ENCODE measurements at places on chromosomes 5 and 9. TPM values are rescaled to one million over a fixed set of nuclear protein-coding genes. Genes with fewer than 3 reads are reported as not detected.
A peak's percentile ranks its signal among the peaks of the same experiment; 100 is the strongest.

- no peak overlapping the region for H3K4me3 ChIP-seq
- H3K36me3 ChIP-seq = no peaks in the 10 kb centered on the region
- no peaks in the 10 kb centered on the region for H3K27me3 ChIP-seq
Observed at GRCh38 chr5:133321286-133321832, 269.5 kb downstream of the HSPA4 start.

DNA sequence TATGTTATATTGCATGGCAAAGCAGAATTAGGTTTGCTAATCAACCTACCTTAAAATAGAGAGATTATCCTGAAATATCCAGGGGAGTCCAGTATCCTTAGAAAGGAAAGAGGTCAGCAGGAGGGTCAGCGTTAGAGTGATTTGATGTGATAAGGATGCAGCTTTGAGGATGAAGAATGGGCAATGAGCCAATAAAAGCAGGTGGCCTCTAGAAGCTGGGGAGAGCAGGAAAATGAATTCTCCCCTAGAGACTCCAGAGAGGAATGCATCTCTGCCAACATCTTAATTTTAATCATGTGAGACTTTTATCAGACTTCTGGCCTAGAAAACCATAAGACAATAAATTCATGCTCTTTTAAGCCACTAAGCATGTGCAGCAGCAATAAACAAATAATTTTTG is 65.7 kb upstream of the SYK start:
- H3K27ac ChIP-seq = no peak overlapping the region
- peaks cover 16% of the 10 kb centered on the region for H3K27me3 ChIP-seq
- H3K4me1 ChIP-seq = no peaks in the 10 kb centered on the region
- no peaks in the 10 kb centered on the region for H3K36me3 ChIP-seq
- no peak overlapping the region for H3K4me3 ChIP-seq
- DNase-seq = no peak

GRCh38 chr9:98998441-98999151 is 54.9 kb downstream of the COL15A1 start:
- H3K27ac ChIP-seq = no peak overlapping the region
- no peaks in the 10 kb centered on the region for H3K36me3 ChIP-seq
- peak; percentile 54 for DNase-seq
- 0 out of 2 replicates have a peak, but pooled peaks cover 3% of the 10 kb centered on the region for H3K4me1 ChIP-seq
- no peak overlapping the region for H3K4me3 ChIP-seq
- H3K27me3 ChIP-seq = peaks cover 6% of the 10 kb centered on the region

CLIC3 gene
- 8.4 TPM for total RNA-seq

ACTBL2 gene
- 0.07 TPM for total RNA-seq

TPPP gene
- 3.9 TPM for total RNA-seq
